A549 treated with ZK216348 at 1 μM for 4 hours (cell line): ENCODE measurements at places on chromosomes 4 and X. TPM values are rescaled to one million over a fixed set of nuclear protein-coding genes. Genes with fewer than 3 reads are reported as not detected.

IL21 gene
- not detected in 5 replicates for total RNA-seq

F8A3 gene
- 0.38 to 2.1 TPM (median 1.0 TPM) in 5 replicates for total RNA-seq

OTC gene
- total RNA-seq, result not detected in 5 replicates

VCX2 gene
- total RNA-seq, result not detected in 5 replicates

PAGE4 gene
- total RNA-seq, result not detected in 5 replicates

GBA3 gene
- not detected in 5 replicates for total RNA-seq

IL2 gene
- total RNA-seq, result not detected in 5 replicates

USP26 gene
- total RNA-seq, result not detected in 5 replicates

COL4A5 gene
- total RNA-seq, result 9.5 to 17.3 TPM (median 12.8 TPM) in 5 replicates

SHOX gene
- not detected in 5 replicates for total RNA-seq

CSAG1 gene
- 0.34 to 0.46 TPM in 2 of 5 replicates, not detected in the others for total RNA-seq

HGFAC gene
- 0.12 to 0.15 TPM (median 0.13 TPM) in 4 of 5 replicates, not detected in the other for total RNA-seq

KCNIP4 gene
- total RNA-seq, result not detected in 5 replicates
